ENCODE measurements at places on chromosomes 2 and 18.

GRCh38 chr2:42895791-42896135 lies 103.4 kb upstream of the HAAO start:
- no peak for DNase-seq

GRCh38 chr2:169702996-169703395 lies 8.7 kb downstream of the PHOSPHO2 start:
- peak; percentile 79 for DNase-seq

GRCh38 chr18:66156946-66157687 lies 406.3 kb downstream of the CDH7 start:
- DNase-seq = no peak

DNA sequence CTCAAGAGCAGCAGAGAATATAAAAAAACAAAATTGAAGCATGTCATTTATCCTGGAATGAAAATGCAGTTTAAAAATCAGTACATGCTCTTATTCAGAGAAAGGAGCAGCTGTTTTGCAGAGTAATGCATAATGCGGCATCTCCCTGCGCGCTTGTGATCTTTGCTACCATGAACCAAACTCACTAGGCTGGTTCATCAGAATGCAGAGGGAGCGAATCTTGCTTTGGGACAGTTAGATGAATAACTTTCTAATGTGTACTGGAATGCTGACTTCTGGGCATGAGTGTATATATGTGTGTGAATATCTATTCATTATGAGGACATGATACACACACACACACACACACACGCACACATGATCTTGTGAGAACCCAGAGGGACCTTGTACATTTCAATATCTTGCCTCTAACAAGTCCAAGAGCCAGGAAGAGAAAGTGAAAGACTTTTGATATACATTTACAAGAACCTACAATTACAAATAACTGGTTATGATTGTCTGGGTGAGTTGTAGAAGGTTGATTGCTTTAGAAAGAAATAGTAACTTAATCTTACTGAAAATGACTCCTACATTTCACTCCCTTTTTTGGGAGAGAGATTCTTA lies 54.1 kb upstream of the THOC1 start:
- no peak for DNase-seq

DNA sequence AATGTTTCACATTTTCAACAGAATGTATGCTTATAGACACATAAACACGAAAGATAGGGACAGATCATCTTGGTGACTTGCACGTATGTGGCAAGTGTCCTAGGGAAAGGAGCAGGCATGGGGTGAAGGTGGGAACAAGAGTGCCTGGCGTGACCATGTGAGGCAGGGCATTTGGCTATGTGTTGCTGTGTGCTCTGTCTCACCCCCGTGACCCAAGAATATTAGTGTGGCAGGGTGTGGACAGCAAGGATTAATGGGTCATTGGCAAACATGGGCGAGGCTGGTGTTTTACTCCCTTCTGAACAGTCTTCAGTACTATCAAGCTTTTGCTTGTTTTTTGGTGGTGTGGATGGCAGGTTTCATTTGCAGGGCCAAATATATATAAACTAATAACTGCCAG lies 1.3 kb upstream of the VWA3B start:
- no peak for DNase-seq

- DNase-seq = peak; percentile 41
Observed at GRCh38 chr18:73549236-73549635, 598.4 kb downstream of the FBXO15 start.

DNA sequence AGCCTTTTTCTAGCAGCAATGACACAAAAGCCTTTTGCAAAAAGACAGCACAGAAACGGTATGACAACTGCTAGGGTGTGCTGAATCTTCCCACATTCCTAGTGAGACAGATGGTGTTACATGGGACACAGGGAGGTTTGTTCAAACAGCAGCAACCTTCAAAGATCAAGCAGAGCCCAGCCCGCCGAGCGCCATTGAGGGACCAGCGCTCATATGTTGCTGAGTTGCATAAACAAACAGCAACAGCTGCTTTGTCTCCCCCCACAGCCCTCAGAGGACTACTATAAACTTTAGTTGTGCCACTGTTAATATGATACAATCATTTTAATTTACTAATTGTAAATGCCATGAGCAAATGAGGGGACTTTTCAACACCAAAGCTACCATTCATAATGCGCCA lies 117.7 kb downstream of the ZEB2 start:
- peak; percentile 35 for DNase-seq

- DNase-seq = no peak
Observed at GRCh38 chr2:166173263-166173662, 45.4 kb upstream of the SCN1A start.

DNA sequence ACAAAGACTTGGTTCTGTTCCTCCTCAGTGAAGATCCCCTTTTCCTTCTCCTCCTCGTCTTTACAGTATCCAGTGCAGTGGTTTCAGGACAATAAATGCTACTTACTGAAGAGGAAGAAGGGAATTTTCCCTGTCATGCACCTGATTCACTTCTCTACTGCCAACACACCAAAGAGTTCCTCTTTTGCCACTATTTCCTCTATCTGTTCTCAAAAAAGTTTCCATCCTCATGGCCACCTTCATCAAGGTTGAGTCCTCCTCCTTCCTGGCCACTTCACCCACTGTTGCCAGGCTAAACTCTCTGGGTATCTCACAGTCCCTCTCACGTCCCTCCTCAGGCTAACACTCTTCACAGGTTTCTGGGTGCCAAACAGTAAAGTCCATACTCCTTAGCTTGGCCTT lies 41.7 kb downstream of the PLEKHM3 start:
- DNase-seq = no peak

Data from AG10803 (cell line).